ENCODE measurements at places on chromosomes 7 and 10.

GRCh38 chr10:230758-231157 is 95.5 kb downstream of the ZMYND11 start:
- DNase-seq = no peak

DNA sequence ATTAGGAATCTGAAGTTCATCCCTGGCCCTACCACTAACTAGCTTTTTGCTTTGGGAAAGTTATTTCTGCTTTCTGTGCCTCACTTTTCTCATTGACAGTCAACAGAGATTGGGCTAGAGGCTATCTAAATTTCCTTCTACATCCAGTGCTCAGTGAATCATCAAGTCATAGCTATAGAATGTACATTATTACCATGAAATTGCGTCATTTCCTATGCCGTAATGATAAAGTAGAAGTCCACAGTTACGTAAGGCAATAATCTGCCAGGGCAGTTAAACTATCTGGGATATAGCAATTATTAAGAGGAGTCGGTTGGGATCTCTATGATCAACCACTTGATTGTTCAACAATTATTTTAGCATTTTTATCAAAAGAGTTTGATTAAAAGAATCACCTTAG is 64.4 kb downstream of the ITGB8 start:
- no peak for DNase-seq

GRCh38 chr10:22158426-22158825 is 59.4 kb downstream of the EBLN1 start:
- no peak for DNase-seq

DNA sequence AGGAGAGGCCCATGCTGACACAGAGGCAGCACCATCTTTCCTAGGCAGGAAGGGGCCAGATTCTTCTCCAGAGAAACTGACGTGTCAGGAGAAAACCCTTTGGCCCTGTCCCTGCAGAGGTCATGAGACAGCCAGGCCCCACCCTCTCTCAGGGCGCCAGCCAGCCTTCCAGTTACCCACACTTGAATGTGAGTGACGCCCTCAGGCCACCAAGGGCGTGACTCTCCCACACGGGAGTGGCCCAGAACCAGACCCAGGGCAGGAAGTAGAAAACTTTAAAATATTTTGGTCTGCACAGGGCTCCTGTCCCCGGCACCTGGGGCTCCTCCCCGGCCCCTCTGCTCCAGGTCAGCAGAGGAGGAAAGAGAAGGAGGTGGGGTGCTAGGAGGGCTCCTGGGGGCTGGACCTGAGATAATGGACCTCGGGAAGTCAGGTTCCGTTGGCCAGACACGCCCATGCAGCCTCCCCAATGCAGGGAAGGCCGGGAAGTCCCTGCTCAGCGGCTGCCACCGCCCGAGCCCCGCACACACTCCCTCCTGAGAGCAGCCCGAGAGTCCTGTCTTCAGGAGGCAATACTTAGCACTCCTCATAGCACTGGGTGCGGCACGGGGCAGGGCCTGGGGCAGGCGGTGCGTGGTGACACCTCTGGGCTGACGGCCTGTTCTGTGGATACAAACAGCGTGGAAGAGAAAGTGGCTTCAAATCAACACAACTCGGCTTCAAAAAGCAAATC is 67.0 kb upstream of the CFAP46 start:
- DNase-seq = peak; percentile 24

DNA sequence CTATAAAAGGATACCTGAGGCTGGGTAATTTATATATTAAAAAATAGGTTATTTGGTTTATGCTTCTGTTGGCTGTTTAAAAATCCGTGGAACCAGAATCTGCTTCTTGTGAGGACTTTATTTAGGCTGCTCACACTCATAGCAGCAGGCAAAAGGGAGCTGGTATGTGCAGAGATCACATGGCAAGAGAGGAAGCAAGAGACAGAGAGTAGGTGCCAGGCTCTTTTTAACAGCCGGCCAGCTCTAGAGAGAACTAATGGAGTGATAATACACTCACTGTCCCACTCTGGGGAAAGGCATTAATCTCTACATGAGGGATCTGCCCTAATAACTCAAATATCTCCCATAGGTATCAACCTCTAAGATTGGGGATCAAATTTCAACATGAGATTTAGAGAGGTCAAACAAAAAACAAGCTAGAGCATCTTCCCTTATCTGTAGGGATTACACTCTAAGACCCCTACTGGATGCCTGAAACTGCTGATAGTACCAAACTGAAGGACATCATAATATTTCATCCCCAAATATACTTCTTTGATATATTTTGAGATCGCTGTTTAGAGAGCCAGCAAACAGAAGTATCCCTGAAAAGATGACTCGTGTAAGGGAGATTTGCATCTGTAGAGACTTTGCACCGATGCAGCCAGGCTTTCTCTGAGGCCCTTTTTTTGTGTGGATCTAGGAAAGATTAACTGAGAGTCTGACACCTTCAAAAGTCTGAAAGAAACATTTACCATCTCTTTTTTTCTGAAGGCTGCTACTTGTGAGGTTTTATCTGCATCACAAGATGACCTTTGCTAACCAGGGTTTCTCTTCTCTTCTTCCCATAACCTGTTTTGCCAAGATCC is 717.0 kb upstream of the MBL2 start:
- DNase-seq = no peak

DNA sequence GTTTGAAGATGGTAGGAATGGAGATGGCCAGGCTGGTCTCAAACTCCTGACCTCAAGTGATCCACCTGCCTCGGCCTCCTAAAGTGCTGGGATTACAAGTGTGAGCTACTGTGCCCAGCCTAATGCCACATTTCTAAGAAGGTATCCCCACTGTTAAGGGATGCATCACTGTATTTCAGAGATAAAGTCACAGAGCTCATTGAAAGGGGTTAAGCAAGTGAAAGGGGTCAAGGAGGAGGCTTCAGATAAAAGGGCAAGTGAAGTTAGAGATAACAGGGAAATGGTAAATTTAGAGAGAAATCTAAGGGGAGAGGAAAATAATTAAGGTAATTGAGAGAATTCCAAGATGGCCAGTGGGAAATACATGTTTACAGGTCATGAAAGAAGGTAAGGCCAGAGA is 93.0 kb upstream of the SP4 start:
- DNase-seq = no peak

DNA sequence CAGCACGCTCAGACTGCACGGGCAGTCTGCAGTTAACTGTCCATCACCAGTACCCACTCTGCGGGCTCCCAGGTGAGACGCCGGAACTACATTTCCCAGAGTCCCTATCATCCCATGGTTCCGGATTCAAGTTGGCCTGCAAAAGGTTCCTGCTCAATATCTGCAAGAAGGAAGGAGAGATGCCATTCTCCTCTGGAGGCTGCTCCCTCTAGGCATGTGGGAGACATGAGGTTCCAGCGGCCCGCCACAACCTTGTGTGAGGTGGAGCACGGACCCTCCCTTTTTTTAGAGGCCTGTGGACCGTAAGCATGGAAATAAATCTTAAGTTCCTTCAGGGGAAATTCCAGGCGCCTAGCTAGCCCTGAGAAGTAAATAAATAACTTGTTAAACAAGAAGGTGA is 29.7 kb downstream of the NUP42 start:
- DNase-seq = no peak

GRCh38 chr7:51161937-51162336 is 154.7 kb downstream of the COBL start:
- DNase-seq = no peak

DNA sequence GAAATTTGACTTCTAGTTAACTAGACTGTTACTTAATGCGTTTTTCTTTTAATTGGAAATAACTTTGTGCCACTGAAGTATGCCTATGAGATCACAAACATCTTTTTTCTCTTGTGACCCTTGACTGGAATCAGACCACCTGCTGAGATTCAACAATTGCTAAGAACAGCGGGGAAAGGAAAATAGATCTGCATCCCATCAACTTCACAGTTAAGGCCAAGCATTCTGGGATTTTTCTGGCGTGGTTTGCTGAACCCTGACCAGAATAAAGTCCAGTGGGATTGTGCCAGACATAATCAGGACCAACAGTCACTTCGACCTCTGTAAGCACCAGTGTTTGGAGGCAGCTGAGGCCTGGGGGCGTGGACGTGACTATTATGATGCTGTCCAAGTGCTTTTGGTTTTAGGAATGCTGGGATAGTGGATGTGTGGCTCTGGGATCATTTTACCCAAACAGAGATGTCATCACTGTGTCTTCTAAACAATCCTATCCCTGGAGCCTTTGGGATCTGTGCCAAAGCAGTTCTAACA is 373.3 kb upstream of the PRKCQ start:
- no peak for DNase-seq

DNA sequence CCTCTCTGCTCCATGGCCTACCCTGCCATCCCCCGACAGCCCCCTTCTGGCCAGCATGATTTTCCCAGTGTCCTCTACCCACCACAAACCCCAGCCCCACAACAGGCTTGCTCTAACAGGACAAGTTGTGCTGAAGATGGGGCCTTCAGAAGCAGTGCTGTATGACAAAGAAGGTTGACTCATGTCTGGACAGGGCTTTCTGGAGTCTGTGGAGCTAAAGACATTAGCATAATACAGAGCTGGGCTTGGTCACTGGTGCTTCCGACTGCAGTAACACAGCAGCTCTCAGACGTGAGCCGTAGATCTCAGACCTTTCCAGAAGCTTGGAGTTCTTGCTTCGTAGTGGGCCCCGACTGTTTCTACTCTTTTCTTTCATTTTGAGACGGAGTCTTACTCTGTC is 100.5 kb downstream of the GTF2IRD1 start:
- DNase-seq = no peak

- DNase-seq = peak; percentile 96
These were observed 18.5 kb downstream of the MXI1 start for GRCh38 chr10:110225756-110226542.

DNA sequence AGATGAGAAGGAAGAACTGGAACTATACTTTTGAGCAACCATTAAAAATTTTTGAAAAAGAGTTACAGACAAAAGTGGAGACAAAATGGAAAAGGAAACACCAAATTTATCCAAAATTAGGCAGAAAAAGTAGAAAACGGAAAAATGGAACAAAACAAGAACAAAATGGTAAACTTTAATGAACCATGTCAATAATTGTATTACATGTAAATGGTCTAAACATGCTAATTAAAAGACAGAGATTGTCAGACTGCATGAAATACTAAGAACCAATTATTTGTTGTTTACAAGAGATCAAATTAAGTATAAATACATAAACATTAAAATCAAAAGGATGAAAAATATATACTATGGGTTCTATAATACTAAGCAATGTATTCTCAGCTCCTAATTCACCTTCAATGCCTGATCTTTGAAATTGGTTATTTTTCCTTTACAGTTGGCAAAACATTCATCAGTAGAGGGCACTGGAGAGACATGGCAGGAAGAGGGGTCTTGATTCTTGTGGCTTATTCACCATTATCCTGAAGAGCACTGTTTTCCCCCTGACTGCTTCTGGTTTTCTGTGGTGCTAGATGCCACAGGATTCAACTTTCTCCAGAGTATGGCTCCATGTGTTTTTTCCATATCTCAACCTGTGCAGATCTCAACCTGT is 124.9 kb downstream of the ELFN1 start:
- DNase-seq = no peak

DNA sequence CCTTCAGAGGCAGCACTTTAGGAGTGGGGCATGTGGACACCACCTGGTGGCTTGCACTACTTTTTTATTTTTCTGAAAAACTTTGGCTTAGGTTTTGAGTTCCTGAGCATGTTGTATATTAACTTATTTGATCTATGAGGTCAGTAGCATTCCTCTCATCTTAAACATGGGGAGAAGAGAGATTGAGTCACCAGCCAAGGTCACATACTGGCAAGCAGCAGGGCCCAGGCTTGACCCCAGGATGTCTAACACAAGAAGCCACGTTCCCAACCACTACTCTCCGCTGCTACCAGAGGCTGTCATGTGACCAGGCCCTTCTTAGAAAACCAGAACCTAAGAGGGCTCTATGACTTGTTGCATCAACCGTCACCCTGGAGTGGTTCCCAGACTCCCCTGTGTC is 210.3 kb upstream of the GPR26 start:
- DNase-seq = no peak

- no peak for DNase-seq
These were observed 17.8 kb downstream of the GRK5 start for GRCh38 chr10:119225083-119225658.

- DNase-seq = no peak
These were observed 3.2 kb downstream of the RSU1 start for GRCh38 chr10:16814012-16814411.

DNA sequence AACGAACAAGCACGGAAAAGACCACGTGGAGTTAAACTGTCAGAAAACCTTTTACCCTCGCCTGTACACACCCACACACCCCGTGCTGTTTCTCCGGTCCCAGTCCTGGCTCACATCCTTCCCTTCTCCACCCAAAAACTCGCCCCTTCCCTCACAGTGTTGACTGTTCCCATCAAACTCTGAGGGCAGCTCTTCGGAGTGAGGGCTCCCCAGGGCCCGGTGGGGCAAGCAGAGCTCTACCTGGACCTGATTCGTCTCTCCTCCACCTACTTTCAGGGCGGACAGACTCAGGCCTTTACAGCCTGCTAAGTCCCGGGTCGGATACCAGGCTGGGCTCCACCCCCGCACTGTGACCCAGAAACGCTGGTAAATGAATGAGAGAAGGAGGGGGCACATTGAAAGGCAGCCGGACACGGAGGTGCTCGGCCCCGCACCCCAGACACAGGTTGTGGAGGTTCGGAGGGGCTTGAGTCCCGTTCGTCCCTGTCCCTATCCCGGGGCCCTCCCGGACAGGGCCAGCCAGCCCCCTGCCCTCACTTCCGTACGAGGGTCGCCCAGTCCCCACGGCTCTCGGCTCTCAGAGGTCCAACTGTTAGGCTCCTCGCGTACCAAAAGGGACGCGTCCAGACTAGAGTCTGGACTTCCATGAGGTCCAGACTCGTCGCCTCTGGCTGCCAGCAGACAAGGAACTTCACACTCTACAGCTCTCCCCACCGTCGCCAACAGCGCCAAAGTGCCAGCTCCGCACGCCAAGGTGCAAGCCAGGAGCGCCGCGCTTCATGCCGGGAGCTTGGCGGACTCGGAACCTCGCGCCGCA is 31.7 kb upstream of the ASL start:
- peak; percentile 51 for DNase-seq

DNA sequence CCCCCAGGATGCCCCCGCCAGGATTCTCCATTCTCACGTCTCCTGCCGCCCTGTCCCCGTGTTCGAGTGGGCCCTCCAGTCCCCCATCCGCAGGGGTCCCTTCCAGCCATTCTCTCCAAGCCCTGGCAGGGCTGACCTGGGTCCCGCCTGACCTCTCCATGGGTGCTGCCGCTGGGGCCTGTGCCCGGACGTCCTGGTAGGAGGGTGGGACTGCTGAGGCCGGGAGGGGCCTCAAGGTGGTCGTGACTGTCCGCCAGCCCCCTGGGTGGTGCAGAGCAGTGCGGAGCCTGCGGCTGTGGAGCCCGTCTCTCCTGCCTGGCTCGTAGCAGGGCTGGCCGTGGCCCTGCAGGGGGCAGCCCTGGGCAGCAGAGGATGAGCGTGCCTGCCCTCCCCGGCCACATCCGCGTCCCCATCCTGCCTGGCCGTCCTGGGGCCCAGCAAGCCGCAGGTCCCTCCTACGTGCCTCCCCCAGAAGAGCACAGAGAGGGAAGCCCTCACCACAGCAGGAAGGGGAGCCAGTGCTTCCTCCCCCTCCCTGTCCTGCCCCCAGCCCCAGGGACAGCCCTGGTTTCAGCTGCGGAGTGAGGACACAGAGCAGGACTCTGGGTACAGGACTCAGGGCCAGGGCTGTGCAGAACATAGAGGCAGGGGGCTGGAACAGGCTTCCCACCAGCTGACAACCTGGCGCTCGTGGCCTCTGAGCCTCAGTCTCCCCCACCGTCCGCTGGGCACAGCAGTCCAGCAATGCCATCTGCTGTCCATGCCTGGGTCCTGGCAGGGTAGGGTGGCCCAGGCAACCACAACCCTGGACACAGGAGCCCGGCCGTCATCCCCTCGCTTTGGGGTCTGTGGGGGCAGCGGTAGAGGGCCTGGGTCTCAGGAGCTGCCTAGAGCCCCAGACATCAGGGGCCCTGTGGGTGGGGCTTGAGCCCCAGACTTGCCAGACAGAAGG is 1.5 kb upstream of the GRIFIN start:
- DNase-seq = peak; percentile 77
